Lower leg skin (tissue), 4 donors: ENCODE measurements at places on chromosomes 5 and 9. TPM values are rescaled to one million over a fixed set of nuclear protein-coding genes. Genes with fewer than 3 reads are reported as not detected.

GRCh38 chr5:123227216-123227615, 138.2 kb downstream of the PRDM6 start:
- no peak for DNase-seq

Gene SLC1A3
- total RNA-seq: 17.7 TPM

GRCh38 chr5:35120715-35121114, 73.0 kb upstream of the AGXT2 start:
- DNase-seq: no peak

- no peak for DNase-seq
Measured at GRCh38 chr5:177475563-177476427, 2.4 kb upstream of the DBN1 start.

Gene MACIR
- total RNA-seq: 5.7 TPM

DNA sequence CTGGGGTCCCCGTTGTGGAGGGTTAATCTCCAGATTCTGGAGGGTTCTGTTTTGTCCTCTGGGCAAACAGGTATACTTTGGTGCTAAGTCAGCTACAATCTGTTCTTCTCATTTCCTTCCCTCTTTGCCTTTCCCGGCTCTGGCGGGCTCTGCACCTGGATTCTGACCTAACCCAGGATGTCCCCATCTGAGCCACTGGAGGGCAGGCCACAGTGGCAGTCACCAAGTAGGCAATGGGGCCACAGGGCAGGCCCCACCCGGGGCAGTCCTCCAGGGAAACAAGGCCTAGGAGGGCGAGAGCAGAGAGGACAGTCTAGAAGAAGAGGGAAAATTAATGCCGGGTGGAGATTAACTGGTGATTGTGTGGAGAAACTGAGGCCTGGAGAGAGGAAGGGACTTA, 40.4 kb upstream of the HRH2 start:
- no peak for DNase-seq

DNA sequence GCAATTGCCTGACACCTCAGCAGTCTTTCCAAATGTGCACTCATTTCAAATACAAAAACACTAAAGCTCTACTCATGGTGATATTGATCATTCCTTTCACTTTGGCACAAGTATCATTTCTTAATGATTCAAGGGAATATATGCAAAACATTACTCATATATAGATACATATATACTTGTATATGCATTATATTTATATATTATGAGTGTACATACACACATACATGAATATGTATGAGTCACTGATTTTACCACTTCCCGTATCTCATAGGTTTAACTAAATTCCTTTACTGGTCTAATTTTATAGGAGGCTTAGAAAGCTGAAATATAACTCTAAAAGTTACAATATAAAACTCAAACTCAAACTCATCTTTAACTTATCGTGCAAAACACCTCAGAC, 156.5 kb downstream of the CDH9 start:
- DNase-seq: no peak

- DNase-seq: no peak
Measured at GRCh38 chr9:12862611-12863410, 88.0 kb downstream of the LURAP1L start.

GRCh38 chr9:21711504-21711903, 90.9 kb upstream of the MTAP start:
- DNase-seq: no peak

GRCh38 chr9:131670247-131671132, 69.4 kb downstream of the RAPGEF1 start:
- DNase-seq: no peak

DNA sequence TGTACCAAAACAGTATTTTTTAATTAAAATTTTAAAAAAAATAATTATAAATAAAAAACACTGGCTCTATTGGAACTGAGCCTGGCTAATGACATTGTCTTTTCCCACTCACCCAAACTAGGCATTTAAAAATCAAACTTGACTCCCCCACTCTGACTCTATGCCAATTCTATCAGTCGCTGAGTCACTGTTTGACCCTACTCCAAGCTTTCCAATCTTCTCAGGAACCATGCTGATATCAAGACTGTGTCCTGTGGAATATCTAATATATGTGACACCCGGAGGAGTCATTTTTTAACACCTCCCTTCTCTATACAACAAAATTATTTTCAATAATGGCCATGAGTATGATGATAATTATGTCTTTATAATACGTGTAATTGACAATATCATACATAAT, 171.6 kb upstream of the RASEF start:
- no peak for DNase-seq
